ENCODE measurements at places on chromosomes 1 and 21.

DNA sequence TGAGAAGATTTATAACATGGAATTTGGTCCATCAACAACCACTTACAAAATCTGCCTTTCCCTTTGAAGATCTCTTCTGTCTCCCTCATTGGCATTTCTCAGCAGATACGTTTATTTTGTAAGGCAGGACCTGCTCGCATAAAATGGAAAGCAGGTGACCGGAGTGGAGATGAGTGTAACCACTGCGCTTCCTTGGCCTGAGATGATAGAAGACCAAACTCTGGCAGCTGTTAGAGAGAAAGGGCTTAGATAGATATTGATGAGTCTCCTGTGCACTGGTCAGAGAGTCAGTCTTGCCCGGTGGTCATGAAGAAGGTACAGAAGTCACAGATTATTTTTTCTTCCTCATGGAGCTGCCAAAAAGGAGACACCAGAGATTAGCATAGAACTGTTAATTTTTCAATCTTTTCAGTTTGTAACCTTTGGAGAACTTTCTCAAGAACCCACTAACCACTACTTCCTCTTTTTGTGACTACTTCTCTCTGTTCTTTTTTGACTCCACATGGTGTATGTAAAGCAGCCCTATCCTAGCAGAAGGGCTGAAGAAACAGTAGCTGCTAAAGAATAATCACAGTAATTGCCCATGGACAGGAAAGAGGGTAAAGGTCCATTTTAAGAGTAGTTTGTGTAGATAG lies 47.6 kb downstream of the FCRL3 start:
- DNase-seq, result peak; percentile 78

DNA sequence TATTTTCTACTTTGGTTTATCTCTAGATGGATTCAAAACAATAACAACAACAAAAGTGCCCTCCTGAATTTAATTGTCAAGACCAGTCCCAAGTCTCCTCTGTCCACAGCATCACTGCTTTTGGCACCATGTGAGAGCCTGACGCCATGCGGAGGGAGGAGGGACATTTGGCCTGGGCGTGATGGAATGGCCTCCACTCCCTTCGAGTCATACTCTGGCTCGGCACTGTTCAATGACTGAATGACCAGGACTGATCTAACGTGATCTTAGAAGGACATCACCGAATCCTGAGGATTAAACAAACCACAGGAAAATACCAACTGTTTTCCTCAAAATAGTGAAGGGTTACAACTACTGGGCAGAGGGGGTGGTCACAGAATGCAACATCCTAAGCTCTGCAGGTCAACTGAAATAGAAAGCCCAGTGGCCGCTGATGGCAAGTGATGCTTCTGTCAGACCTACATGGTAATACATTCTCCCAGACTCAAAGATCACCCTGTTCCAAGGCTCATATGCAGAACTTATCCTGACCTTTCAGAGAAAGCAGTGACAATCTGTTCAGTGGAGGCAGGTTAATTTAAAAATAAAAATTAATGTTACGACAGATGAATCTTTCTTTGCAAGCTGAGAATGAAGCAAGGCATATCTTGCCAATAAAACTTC lies 19.1 kb downstream of the SRSF4 start:
- no peak for DNase-seq

DNA sequence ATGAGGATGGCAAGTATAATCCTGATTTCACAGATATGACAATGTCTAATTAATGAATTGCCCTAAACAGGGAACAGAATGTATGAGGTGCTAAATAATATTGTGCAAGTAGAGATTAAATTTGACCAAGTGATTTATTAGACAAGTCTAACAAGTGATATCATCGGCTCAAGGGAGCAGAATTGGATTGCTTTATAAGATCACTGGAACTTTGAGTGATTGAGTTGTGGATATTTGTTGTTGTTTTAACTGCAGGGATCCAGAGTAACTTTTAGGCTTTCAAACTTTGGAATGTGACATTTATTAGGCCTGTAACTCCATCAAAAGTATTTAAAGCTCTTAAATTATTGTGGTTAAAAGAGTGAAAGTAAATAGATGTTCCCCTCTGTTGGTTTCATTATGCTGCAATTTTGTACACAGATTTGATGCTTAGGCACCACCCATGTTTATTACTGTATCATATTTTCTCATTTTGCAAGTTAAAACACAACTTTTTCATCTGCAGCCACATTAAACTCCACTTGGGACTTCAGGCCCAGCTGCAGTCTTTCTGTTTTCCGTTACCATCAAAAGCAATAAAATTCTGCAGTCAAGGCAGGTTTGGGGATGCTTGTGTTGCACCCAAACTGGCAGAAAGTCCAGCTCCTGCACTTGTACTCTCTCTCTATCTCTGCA lies 206.6 kb downstream of the HLX start:
- no peak for DNase-seq

DNA sequence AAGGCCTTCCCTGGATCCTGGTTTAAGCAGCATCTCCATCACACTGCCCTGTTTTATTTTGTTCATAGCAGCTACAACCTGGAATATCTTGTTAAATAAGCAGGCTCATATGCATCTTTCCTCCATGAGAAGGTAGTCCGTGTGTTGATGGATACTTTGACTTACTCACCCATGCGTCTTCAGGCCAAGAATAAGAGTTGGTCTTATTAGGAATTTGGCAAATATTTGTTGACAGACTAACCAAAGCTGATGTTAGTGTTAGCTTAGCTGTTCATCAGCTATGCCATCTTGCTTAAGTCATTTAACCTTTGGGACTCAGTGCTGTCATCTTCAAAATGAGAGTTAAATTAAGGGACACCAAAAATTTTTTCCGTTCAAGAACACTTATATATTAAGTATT lies 59.2 kb downstream of the SASS6 start:
- no peak for DNase-seq

DNA sequence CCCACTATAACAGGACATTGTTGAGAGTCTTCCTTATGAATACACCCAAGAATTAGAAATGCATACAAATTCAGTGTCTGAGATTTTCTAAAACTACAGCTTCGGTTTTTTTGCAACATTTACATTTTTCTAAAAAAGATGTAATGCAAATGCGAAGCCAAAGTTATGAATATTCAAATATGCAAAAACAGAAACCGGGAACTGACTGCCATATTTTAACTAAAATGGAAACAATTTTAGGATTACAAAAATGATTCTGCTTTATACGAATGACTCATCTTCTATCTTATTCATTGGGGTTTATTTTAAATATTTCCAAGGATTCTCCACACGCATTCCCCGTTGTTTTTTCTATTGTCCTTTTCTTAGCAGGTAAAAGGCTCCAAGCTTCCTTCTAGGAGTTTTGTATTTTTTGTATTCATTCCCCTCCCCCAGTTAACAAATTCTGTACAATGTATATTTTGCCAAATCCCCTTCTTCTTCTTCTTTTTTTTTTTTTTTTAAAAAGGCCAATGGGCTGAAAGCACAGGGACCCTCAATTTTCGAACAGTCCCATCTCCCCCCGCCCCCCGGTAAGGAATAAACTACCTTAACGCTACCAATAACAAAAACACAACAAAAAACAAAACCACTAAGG lies 1.0 kb downstream of the ARPC5 start:
- no peak for DNase-seq

DNA sequence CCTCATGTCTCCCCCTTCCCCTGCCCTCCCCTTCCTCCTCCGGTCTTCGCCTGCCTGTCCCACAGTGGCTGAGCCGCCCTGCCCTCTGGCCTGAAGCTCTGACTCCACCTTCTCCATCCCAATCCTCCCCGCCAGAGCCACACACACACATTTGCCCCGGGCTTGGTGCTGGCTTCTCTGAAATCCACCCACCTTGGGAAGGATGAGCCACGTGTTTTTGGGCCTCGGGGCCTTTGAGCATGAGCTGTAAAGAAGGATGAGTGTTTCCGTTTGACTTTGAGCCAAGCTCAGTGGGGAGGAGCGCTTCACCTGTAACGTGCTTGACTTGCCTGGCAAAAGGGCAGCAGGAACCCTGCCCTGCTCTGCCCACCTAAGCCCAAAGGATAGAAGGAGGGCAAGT lies 295.1 kb downstream of the SIPA1L2 start:
- no peak for DNase-seq

DNA sequence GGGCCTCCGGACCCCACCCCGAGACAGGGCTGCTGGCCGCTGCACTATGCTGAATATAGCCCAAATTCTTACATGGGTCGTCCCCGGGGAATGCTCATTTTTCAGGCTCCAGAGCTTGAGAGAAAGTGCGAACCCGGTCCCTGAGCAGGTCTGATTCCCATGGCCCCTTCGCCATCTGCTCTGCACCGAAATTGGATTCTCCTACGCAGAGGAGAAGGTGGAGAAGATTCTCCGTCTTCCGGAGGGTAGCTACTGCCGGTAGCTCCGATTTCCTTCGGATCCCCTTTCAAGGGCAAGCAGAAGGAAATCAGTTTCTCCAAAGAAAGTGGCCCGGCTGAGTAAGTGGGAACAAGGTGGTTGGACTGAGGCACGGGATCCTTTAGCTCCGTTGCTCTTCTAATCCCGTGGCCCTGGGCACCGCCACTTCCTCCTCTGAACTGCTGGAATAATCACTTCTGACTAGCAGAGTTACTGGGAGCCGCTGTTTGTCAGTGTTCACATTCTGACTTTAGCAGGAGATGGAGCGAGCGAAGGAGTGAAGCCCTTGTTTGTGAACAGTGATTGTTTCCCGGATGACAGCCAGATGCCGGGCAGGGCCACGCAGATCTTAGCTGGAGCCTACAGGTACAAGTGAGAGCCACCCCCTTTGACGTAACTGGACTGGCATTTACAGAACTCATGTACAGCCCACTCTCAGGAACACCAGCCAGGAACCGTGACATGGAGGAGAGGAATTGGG lies 1.1 kb upstream of the ZNF496 start:
- DNase-seq, result no peak

DNA sequence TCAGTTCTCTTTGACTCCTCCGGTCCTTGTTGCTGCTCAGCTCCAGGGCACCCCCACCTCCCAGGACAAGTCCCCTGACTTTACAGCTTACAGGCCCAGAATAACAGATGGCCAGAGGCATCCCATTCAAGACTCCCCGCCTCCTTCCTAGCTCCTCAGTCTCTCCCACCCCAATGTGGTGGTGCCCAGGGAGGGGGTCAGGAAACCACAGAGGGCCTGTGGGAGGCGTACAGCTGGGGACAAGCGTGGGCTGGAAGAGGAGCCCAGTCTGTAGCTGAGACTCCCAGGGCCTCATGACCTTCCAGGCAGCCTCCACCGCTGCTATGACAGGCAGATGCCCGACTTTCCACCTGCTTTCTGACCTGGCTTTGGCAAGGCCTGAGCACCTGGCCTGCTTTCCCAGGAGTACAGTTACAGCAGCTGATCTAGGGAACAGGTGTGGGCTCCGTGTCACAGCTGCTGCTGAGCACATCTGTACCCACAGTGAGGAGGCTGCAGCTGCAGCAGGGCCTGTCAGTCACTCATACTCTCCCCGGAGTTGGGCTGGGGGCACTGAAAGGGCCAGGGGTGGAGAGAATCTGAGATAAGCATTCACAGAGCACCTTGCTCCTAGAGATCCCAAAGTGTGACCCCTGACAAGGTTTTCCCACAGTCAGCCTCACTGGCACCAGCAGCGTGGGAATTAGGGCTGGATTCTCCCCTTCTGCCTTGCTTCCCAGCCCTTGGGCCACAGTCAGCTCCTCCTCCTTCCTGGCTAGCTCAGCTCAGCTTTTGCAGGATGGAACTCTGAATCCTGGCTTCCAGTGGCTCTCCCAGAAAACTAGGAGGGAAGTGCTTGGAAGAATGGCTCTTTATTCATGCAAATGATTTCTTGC lies 7.1 kb upstream of the NAV1 start:
- no peak for DNase-seq

- DNase-seq, result no peak
Observed at GRCh38 chr1:236518322-236518721, 5.5 kb upstream of the LGALS8 start.

DNA sequence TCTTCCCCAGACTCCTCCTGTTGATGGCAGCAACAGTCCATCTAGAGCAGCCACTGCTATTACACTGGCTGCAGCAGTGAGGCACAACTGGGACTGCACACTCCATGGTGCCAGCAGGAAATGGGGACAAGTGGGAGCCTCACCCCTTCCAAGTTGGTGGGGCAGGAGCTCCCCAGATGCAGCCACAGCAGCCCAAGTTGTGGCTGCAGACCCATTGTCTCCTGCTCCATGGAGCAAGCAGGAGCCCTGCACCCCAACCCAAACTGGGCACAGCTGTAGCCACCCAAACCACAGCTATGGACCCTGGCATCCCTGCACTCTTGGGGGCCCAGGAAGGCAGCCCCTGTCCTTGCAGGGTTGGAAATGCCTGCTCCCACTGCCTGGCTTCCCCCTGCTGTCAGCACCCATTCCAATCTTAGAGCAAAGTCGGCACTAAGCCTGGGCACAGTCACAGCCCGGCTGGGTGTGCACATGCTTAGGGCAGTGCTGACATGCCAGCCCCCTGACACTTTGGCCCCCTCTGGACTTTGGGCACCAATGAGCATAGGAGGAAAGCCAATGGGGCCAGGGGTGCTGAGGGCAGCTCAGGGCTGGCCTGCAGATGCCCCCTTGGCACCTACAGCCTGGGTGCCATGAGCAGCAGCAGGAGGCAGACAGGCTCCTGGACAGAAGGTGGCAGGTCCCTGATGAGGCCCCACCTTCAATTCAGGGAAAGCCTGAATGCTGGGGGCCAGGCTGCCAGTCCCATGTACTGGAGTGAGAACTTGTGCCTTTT lies 44.0 kb downstream of the MATN1 start:
- DNase-seq, result no peak

GRCh38 chr21:32537569-32537881 lies 47.8 kb downstream of the TCP10L start:
- DNase-seq, result no peak

All from naive B cell (primary cell).